Nucleus accumbens (tissue), 56 donors: ENCODE measurements at places on chromosomes 5 and 9.

DNA sequence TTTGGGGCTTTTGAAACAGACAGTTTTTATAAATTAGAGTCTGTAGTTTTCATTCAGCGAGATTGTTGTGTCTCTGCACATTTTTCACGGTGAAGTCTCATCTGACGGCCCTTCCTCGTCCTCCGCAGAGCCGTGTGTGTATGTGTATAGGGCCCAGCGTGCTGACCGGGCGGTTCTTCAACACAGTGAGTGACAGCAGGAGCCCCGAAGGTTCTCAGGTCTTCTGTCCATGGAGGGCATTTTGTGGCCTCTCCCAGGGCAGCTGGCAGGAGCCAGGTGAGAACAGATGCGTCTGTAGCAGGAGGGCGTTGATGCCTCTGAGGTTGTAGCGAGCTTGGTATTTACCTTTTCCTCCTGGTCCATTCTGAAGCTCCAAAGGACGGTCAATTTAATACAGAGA is 116.0 kb upstream of the LPCAT1 start:
- DNase-seq = no peak

DNA sequence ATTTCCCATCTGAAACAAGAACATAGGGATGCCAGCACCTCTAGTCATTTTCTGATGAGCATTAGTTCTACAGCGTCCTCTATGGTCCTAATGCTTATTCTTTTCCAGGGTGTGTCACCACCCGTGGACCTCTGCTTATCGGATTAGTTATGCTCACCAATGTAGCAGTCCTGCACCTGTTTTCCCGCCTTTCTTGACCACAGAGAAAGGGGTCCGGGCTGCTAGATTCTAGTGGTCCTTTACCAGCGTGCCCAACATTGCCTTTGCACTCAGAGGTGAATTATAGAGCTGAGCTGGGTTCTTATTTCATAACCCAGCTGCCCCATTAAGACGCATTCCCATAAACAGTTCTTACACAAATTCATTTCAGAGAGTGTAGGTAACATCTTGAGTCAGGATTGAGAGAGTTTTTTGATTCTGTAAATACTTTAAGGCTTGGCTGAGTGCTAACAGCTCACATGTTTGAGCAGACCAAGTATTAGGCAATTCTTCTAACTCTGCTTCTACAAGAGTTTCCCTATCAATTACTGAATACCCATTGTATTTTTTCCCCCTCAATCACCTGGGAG is 2205.1 kb upstream of the C9orf72 start:
- no peak for DNase-seq

- no peak for DNase-seq
Measured at GRCh38 chr5:72488756-72489155, 18.5 kb downstream of the ZNF366 start.

GRCh38 chr5:17292434-17293015 is 75.1 kb downstream of the BASP1 start:
- no peak for DNase-seq

DNA sequence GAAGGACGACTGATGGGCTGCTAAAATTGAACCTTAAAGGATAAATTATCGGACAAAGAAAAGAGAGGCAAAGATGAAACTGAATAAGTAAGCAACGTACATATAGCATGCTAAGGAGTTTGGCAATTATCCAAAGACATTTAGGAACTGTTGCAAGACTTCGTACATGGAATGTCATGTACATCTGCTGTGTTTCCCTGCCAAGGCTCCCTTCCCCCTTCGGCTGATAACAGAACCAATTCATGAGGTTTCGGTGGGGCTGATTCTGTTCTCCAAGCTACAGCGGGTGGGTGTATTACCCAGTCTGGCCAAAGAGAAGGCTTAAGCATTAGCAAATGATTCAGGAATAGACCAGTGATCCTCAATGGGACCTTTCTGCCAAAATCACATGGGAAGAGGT is 190.9 kb upstream of the FREM1 start:
- no peak for DNase-seq

DNA sequence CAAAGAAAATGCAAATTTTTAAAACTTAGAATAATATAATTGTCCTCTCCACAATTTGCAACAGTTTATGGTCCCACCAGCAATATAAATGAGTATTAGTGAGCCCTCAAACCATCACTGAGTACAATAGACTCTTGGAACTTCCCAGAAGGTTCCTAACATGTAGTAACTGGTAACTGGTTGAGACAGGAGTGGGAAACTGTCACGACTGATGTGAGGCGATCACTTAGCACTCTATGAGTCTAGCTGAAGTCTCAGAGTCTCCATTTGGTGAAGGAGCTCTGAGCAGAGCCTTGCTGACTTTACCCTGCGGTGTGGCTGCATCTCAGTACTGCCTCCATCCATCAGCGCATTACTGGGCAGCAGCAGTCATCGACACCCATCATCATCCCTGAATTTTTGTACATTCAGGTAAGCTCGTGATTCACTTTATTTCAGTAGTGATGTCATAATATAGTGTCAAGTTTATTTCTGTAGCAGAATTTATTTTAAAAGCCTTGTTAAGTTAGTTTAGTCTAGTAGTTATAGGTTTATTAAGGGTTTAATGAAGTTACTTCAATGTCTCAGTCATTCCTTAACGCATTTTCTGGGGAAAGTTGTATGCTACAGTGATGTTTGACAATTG is 76.6 kb upstream of the ABCA1 start:
- DNase-seq = no peak

GRCh38 chr9:5510360-5510931 is at the start of gene PDCD1LG2:
Gene PDCD1LG2, plus strand, starts transcription at chr9:5510531. Its CDS starts 12,016 bp downstream, at chr9:5522547.
- DNase-seq = no peak
